ENCODE measurements at places on chromosomes 12 and 14.

- no peak for DNase-seq
- H3K27me3 ChIP-seq, result no peaks in the 10 kb centered on the region
- H3K36me3 ChIP-seq, result no peaks in the 10 kb centered on the region
- H3K27ac ChIP-seq, result no peak overlapping the region
- no peak overlapping the region for H3K4me3 ChIP-seq
- peaks cover 12% of the 10 kb centered on the region for H3K4me1 ChIP-seq
These were observed 20.3 kb upstream of the DHRS4 start for GRCh38 chr14:23933108-23933741.

DNA sequence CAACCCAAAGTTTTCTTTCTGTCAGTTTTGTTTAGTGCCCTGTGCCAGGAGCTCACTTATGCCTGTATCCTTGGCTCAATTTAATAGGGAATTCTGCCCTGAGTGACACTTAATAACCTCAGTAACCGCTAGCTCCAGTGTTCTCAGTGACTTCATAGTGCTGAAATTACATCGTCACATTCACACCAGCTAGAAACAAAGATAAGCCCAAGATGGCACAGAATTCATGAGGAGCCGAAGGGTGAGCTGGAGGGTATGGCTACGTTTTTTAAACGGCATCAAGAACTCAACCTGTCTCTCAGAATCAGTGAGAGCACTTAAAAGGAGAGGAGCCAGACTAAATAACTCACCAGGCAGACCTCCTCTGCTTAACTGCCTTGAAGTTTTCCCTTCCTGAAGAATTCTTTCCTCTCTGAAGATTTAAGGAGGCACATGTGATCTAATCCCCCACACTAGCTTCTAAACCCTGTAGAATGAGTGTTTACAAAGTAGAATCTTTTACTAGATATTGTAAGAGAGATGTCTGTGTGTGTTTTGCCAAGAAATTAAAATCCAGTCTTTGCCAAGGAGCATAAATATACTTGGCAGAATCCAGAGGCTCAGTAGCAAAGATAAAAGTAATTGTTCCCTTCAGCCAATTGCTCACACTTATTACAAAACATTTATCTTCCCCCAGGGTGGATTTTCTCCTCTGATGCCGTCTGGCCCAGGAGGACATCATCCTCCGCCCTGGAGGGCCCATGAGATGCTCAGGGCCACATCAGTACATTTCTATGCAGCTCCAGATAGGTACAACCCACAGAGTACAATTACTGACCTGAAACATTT is 37.3 kb downstream of the PTGER2 start:
- peak overlapping the region; percentile 60 for H3K27ac ChIP-seq
- H3K27me3 ChIP-seq, result no peaks in the 10 kb centered on the region
- no peaks in the 10 kb centered on the region for H3K36me3 ChIP-seq
- H3K4me3 ChIP-seq, result no peak overlapping the region

- no peak overlapping the region for H3K27ac ChIP-seq
- peaks cover 29% of the 10 kb centered on the region for H3K4me1 ChIP-seq
- H3K36me3 ChIP-seq, result no peaks in the 10 kb centered on the region
These were observed 65.3 kb downstream of the TTLL5 start for GRCh38 chr14:75726321-75726720.

GRCh38 chr14:48748151-48748675 is 838.0 kb downstream of the RPS29 start:
- H3K4me1 ChIP-seq, result peaks cover 12% of the 10 kb centered on the region
- no peaks in the 10 kb centered on the region for H3K36me3 ChIP-seq
- H3K27ac ChIP-seq, result no peak overlapping the region
- H3K27me3 ChIP-seq, result no peaks in the 10 kb centered on the region
- no peak for DNase-seq

GRCh38 chr14:53996041-53996440 is 39.4 kb upstream of the BMP4 start:
- no peaks in the 10 kb centered on the region for H3K27me3 ChIP-seq
- no peak overlapping the region for H3K27ac ChIP-seq
- DNase-seq, result no peak
- no peaks in the 10 kb centered on the region for H3K36me3 ChIP-seq

DNA sequence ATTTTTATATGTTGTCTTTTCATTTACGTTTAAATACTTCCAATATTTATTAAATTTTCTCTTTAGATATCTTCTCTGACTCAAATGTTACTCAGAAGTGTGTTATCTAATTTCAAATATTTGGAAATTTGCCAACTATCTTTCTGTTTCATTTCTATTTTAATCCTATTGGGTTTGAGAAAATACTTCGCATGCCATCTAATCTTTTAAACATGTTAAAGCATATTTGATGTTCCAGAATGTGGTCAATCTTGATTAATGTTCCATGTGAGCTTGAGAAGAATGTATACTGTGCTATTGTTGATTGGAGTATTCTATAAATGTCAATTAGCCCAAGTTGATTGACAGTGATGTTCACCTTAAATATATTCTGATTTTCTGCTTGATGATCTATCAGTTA is 11.9 kb upstream of the DCN start:
- no peaks in the 10 kb centered on the region for H3K36me3 ChIP-seq
- H3K4me3 ChIP-seq, result no peak overlapping the region
- no peak for DNase-seq
- H3K4me1 ChIP-seq, result no peaks in the 10 kb centered on the region

Measured in heart left ventricle (tissue), 16 donors.